ENCODE measurements at places on chromosomes 3 and 15. TPM values are rescaled to one million over a fixed set of nuclear protein-coding genes. Genes with fewer than 3 reads are reported as not detected.

The ZPLD1 gene
- 0.19 TPM for total RNA-seq

The HCN4 gene
- not detected for total RNA-seq

The GRM7 gene
- not detected for total RNA-seq

The ANKUB1 gene
- not detected for total RNA-seq

The ADAMTS17 gene
- total RNA-seq, result 0.28 TPM

The PAQR5 gene
- 0.58 TPM for total RNA-seq

The SYNPR gene
- total RNA-seq, result not detected

All from regular cardiac myocyte (primary cell).